NK-92 treated with Interleukin-12 subunit alpha and Interleukin-12 subunit beta, amount 100 ng/mL, for 24 hours (cell line): ENCODE measurements at places on chromosomes 11 and 22.

DNA sequence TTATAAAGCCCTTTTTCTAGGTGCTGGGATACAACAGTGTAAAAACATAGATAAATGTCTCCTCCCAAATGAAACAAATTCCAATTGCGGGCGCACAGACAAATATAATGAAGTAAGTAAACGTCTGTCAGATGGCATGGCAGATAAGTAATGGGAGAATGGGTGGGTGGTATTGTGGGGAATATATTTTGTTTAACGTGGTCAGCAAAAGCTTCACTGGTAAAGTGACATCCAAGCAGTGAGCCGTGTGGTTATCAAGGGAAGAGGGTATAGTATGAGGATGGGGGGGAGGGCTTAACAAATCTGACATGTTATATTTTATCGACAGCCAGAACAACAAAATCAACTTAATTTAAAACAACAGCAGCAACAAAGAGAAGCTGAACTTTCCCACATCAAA is 1.2 kb downstream of the SVIP start:
- no peak for DNase-seq

DNA sequence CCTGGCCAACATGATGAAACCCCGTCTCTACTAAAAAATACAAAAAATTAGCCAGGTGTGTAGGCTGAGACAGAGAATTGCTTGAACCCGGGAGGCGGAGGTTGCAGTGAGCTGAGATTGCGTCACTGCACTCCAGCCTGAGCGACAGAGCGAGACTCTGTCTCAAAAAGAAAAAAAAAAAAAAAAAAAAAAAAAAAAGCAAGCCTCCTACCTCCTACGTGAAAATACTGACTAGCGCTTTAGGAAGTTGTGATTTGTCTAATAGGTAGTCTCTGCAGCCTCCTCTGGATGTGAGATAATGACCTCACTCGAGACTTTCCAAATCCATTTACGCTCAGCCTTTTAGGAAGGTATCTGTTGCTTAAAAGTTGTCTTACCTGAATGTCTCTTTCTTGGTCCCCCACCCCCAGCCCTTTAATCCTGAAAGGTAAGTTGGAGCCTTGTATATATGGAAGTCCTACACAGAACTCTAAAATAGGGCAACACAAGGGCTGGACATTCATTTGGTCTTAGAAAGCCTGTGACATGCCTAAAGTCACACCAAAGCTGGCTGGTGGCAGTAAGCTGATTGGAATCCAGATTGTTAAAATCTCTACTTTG is 5.5 kb downstream of the SEPTIN3 start:
- no peak for DNase-seq

- no peak for DNase-seq
Observed at GRCh38 chr11:122749005-122749687, 89.2 kb upstream of the CRTAM start.

DNA sequence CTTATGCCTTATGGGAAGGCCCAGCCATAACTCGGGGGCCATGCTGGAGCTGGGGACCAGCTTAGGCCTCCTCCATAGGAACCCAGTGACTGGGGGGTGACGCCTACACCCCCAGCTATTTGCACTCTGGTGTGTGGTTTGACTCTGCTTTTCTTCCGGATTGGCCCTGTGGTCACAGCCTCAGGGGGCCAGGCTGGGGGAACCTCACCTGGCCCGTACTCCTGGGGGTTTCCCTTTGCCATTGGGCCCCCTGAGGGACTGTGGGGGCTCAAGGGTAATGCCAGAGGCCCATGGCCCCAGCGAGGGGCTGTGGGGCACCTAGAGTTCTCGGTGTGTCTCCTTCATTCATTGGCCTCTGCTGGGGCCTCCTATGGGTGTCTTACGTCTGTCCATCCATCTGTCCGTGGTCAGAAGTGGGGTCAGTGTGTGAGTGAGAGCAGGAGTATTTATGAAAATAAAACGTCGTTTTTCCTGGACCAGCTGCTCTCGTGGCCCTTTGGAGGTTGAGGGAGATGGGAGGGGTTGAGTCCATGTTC is 6.3 kb upstream of the SH3BP1 start:
- peak; percentile 52 for DNase-seq
